ENCODE measurements at places on chromosomes 1 and 21.
A peak's percentile ranks its signal among the peaks of the same experiment; 100 is the strongest.

DNA sequence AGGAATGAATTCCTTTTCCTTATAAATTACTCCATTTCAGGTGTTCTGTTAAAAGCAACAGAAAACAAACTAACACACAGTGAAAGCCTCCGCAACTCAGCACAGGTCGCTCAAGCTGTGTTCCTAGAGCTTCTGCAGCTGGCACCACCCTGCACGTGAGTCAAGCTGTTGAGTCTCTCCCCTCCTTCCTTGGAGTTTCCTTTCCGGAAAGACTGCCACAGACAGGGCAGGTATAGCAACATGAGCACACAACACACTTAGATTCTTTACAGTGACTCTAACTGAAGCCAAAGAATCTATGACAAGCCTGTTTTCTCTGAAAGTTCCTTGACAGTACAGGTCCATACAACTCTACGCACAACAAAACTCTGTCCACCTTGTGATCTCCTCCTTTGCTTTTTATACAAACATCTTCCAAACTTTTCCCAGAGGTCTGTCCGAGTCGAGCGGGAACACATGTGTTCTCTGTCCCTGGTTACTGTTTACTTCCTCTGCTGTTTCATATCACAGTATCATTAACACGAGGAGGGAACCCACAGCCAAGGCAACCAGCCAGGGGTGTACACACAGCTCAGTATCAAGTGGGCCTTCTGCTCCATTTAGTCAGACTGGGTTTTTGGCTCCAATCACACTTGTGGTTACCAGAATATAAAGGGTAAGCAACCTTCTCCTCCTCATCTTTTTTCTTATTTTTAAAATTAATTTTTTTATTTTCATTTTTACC is 38.7 kb upstream of the DESI2 start:
- DNase-seq = peak; percentile 9

DNA sequence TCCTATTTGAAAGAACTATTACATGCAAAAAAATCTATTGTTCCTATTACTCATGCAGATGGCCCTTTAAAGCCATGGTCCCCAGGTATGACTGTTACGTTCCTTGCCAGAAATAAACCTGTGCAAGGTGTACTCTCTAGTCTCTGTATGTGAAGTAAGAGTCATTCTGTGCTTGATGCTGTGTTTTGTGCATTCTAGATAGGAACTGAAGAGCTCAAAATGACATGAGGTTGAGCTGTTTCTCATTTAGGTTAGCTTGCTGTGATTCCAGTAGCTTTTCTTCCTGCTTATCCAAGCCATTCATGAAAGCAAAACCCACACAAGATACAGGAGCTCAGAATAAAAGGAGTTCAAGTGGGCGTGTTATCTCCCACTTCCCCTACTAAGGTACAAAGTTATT is 64.3 kb upstream of the ZNF326 start:
- DNase-seq = no peak

- DNase-seq = peak; percentile 72
These were observed at the start of gene CHRNB2 for GRCh38 chr1:154567386-154568156. Gene CHRNB2, plus strand, starts transcription at chr1:154567778. Its CDS starts 267 bp downstream, at chr1:154568045.

DNA sequence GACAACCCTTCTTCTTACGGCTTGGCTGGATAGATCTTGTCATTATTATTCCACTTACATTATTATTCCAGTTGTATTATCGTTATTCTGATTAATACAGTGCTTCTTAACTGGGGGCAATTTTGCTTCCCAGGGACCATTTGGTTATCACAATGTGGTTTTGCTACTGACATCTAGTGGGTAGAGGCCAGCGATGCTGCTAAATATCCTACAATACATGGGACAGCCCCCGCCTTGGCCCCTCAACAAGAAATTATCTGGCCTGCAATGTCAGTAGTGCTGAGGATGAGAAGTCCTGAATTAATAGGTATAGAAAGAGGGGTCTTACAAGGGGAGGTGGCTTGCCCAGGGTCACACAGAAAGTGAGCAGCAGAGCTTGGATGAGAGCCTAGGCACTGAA is 105.6 kb downstream of the PTPRU start:
- DNase-seq = no peak

DNA sequence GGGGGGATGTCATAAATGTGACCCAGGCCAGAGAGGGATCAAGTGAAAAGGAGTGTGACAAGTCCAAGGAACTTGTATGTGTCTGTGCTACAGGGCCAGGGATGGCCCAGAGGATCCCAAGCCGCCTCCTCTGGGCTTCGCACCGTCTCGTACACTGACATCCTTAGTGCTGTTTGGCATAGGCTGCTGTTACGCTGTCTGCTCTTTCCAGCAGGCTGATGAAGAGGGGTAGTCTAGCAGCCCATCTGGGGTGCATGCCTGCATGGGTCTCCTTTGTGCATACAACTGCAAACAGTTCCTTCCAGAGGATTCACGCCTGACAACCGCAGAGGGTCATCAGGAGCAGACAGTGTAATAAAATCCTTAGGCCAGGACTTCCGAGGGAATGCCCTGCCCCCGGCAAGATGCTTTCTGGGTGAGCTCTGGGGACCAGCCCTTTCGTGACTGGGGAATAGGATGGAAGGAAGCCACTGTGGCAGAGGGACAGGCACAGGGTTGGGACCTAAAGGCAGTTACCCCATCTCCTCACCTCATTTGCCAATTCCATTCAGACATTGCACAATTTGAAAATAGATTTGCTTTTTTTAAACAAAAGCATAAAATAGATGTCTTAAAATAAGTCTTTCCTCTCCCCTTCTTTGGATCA is 6.3 kb upstream of the GOLT1A start:
- DNase-seq = no peak

DNA sequence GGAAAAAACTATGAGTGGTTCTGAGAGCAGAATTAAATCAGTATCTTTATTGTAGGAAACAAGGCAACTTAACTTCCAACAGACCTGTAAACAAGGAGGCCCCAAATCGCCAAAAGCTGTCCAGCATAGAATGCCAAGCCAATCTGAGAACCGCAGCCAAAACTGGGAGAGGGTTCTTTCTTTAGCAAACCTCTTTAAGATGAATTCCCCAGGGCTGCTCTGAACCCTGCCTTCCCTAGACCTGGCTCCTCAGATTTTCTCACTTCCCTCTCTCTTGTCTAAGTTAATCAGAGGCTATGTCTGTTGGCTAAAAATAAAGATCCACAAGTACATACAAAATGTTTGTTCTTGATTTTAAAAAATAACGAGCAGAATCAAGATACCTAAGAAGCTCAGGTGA is 141.4 kb downstream of the SMYD3 start:
- no peak for DNase-seq

- DNase-seq = no peak
These were observed 350.3 kb upstream of the LYPLAL1 start for GRCh38 chr1:218823291-218823900.

- no peak for DNase-seq
These were observed 51.1 kb downstream of the HSF2BP start for GRCh38 chr21:43608225-43608624.

- no peak for DNase-seq
These were observed 19.1 kb upstream of the SLC5A9 start for GRCh38 chr1:48203287-48203900.

- no peak for DNase-seq
These were observed 136.8 kb downstream of the GABPA start for GRCh38 chr21:25871566-25871965.

DNA sequence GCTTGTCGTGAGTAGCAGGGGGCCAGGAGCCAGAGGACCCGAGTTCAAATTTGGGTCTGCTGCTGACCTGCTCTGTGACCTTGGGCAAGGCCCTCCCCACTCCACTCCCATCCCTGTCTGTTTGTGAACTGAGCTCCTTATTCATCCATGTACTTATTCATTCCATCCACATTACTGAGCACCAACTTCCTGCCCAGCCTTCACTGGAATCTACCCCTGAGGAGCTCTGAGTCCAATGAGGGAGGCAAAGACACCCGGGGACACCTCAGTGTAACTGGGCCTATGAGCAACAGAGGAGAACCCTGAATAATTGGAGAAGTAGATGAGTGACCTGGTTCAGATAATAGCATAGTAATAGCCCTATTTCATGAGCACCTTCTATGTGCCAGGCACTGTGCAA is 8.9 kb downstream of the BSND start:
- DNase-seq = no peak

GRCh38 chr1:245019910-245020486 is 134.8 kb upstream of the KIF26B start:
- no peak for DNase-seq

GRCh38 chr21:46189213-46189958 is 5.1 kb upstream of the SPATC1L start:
- DNase-seq = no peak

DNA sequence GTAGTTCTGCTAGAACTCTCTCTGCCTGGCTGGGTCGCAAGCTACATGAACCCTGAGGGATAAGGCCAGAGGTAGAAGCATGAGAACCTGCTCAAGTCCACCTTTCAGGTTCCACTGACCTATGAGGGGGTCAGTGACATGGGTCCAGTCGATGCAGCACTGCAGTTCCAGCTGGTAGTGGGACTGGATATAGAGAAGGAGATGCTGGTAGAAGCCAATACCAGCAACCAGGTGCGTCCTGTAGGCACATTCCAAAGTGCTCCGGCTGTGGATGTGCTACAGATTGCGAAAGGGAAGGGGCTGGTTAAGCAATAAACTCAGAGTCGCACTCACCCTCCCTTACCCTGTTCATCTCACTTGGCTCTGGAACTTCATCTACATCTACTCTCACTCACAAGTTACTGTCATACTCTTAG is 5.7 kb downstream of the SMG5 start:
- DNase-seq = no peak

- no peak for DNase-seq
These were observed 73.2 kb downstream of the CD58 start for GRCh38 chr1:116497656-116498055.

DNA sequence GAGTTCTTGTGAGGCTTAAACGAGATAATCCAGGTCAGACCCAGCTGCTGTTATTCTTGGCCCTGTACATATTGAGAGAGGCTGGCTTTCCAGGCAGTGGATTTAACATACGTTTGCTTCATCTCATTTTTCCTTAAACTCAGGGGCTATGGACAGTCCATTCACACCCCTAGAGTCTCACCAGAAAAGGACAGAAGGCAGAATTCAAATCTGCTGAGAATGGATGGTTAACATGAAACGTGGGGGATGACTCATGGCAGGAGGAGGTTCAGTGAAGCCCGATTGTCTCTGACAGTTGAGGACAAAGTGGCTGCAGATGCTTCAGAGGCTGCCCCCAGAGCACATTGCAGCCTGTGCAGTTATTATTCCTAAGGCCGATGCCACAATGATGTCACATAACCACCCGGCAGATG is 39.5 kb downstream of the TGFB2 start:
- no peak for DNase-seq

DNA sequence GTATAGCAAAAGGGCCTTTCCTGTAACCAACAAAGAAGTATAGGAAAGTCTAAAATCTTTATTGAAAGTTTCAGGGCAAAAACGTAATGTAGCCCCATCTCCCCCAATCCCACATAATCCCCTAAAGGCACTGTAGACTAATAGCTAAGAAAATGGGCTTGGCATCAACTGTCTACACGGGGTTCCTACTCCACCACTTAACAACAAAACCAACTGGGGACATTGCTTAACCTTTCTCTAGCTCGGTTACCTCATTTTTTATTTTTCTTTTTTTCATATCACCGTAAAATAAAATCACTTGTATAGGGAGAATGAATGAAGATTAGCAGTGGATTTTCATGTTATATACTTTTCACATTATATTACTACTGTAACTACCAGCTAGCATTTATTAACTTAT is 12.3 kb downstream of the MACF1 start:
- DNase-seq = no peak

GRCh38 chr1:114238053-114238452 is 84.4 kb upstream of the SYT6 start:
- peak; percentile 33 for DNase-seq

DNA sequence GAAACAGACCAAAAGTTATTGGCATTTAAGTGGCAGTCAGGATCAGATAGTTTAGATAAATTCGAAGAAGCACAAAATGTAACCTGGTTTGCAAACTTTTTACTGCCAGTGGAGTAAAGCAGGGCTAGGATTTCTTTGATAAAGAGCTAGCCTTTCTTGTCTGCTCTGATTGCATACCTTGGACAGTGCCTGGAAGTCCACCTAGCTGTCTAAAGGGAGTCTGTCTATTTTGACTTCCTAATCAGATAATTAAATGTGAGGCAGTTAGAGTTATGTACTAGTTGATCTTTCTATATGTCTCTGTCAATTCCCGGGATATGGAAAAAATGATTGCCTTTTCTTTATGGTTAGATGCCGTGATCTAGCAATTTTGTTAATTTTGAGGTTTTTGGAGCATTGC is 4.1 kb downstream of the GPSM2 start:
- DNase-seq = no peak

- DNase-seq = no peak
These were observed 40.3 kb downstream of the DIRAS3 start for GRCh38 chr1:68010090-68010489.

GRCh38 chr1:203478231-203478630 is 2.6 kb downstream of the PRELP start:
- DNase-seq = no peak

- DNase-seq = no peak
These were observed 2.3 kb downstream of the COQ8A start for GRCh38 chr1:226942392-226942791.

- DNase-seq = no peak
These were observed 28.7 kb upstream of the DIP2A start for GRCh38 chr21:46429754-46430681.

- no peak for DNase-seq
These were observed 4.6 kb downstream of the AGTRAP start for GRCh38 chr1:11740258-11741192.

DNA sequence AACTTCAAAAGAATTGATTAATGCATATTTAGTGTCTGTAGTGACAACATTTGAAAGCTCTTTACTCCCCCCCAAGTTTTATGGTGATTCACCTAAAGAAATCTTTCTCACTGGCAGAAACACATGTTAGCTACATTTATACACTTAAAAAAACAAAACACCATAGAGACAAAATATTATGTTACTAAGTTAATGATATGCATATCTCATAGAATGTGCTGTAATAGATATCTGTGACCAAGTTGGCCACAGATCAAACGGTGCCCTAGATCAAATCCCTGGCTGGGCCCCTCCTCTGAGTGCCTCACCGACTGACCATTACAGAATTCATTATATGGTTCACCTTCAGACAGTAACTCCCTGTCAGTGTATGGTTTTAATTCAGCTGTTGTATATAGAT is 322.1 kb upstream of the LYPLAL1 start:
- DNase-seq = no peak

- DNase-seq = peak; percentile 72
These were observed 1.6 kb upstream of the KCND3 start for GRCh38 chr1:111990878-111991718.

GRCh38 chr1:114831276-114831994 is 23.2 kb upstream of the SYCP1 start:
- no peak for DNase-seq

GRCh38 chr1:160578175-160578524 is 1.1 kb downstream of the CD84 start:
- no peak for DNase-seq

All from transverse colon (tissue), 4 donors.